ENCODE measurements at places on chromosomes 6 and 20.

DNA sequence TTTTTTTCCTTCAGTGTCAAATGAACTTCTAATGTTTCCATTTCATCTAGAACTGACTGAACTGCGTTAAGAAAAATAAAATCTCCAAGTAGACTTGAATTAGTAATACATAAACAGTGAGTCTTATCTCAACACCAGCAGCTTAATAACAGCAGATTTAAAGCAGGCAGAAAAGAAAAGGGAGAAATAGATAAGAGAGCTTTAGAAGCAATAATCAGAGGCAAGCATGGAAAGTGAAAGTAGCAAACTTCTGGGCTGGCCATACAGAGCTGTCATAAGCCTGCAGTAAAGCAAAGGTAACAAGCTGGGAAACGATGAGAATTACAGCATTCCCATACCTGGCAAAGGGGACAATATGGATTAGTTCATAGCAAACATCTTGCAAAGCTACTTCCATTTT, 16.9 kb upstream of the ANGPT4 start:
- no peak for DNase-seq

- DNase-seq = no peak
Measured at GRCh38 chr6:42411406-42411805, 40.3 kb downstream of the TRERF1 start.

GRCh38 chr20:36579996-36580545, 6.7 kb downstream of the TGIF2 start:
- DNase-seq = no peak

DNA sequence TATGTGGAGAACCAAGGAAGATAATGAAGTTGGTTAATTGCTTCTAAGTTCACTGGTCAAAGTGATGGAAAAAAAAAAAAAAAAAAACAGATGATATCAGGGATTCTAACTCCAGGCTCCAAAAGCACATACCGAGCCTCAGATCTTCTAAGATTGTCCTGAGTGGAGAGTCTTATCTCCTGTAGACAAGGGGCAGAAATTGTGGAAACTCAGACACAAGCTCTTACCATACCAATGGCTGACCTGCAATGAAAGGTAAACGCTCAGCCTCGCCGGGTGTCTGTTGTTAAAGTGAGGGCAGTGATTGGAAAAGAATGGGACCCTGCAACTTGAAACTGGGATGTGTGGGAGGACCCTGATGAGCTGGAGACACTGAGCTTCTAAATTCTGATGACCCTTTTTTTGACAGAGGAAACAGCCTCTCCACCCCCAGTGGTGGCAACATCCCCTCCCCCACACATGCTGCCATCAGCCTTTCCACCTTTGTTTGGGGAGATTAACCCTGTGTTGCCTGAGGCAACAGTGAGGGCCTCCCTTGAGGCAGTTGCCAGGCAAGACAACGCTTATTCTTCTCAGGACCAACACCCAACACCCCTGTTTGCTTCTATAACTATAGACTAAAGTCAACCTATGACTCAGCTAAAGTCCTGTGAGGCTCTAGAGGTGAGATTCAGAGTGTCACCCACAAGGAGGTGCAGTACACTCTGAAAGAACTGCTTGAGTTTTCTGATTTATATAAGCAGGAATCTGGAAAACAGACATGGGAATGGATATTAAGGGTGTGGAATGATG, 154.0 kb downstream of the THBS2 start:
- no peak for DNase-seq

DNA sequence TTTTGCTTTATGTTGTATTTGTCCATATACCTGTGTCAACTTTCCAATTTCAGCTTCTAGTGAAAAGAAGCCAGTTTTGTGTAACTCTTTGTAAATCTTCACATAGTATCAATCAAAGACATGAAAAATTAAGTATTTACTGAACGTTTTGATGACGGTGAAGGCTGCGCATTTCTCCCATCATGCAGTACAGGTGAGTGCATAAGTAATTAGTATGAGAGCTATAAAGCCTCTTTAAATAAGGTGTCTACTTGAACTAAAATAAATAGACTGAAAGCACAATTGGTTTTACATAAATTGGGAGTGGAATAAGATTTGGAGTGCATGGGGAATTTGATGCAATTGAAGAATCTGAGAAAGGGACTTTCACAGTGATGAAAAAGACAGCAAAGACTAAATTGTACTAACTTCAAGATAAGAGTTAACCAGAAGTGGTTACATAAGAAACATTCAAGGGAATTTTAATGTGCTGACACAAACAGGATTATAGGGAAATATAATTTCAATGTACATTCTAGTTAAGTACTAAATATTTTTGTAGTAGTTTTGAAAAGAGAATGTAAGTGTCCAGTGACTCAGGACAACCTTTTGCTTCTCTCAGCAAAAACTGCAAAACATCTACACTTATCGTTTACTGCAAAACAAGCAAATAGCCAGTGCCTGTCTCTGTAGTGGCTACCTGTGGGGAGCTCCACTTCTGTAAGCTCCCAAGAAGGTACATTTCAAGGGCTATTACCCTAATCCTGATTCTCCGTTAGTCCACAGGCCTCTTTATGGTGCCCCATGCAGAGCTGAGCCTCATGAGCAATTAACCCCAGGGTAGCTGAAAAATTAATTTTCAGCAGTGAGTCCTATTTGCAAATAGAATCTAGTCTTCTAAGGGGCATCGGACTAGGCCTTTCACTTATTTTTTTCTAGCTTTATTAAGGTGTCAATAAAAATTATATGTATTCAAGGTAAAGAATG, 13.0 kb downstream of the TENT5A start:
- DNase-seq = no peak
